Activated CD4-positive, CD25-positive, alpha-beta regulatory T cell treated with anti-CD3 and anti-CD28 coated beads, Interleukin-2, amount 50 U/mL, for 24 hours (primary cell): ENCODE measurements at places on chromosomes 7 and 10.

- no peak for ATAC-seq
These were observed 4.6 kb downstream of the PAPSS2 start for GRCh38 chr10:87664276-87664701.

GRCh38 chr7:10706875-10707493 is 266.7 kb upstream of the PHF14 start:
- no peak for ATAC-seq

- no peak for ATAC-seq
These were observed 43.2 kb downstream of the PNLIPRP3 start for GRCh38 chr10:116470768-116471415.

GRCh38 chr10:60147576-60148265 is 241.4 kb upstream of the CCDC6 start:
- no peak for ATAC-seq

GRCh38 chr7:14748461-14748860 is 154.1 kb downstream of the DGKB start:
- no peak for ATAC-seq

DNA sequence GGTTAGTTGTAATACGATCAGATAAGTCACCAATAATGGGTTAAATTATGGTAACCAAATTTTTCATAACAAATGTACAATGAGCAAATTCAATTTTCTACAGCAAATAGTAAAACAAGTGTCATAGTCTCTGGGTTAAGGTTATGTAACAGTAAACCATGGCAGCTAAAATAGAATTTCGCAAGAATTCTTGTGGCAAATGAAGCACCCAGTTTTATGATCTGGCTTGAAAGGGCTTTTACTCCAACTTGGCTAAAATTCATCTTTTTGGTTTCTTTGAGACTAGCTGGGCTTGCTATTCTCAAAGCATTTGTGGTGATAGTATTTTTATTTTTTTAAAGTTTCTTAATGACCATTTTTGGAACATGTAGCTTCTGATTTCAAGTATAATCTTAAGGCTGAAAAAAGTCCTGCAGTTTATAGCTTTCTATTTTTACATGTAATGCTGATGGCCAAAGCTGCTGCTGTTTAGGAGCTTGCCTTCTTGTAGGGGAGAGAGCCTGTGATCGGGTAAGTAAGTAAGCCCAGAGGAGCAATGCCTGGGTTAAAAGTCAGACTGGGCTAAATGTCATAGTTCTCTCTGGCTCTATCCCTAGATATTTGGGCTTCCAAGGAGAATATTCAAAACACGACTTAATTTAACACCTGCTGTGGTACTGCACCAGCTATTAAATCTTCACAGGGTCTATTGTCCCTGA is 55.5 kb upstream of the SYPL1 start:
- ATAC-seq = no peak

GRCh38 chr10:132291826-132292225 is 15.9 kb downstream of the STK32C start:
- ATAC-seq = no peak

- ATAC-seq = no peak
These were observed 520 bp downstream of the MOSPD3 start for GRCh38 chr7:100612730-100613390.

DNA sequence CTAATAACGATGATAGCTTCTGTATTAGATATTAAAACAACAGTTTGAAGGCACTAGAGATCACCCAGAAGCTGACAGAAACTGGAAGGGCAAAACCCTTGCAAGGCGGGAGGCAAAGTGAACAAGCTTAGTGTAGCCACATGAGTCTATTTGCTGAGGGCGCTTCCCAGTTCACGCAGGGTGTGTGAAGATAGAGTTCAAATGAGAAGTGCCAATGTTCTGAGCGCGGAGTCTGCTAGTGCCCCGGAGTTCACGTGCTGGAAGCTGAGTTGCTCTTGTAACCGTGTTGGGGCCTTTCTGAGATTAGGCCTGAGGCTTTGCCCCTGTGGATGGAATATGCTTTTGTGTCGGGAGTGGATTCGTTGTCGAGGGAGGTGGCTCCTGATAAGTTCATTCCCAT is 16.6 kb upstream of the GTPBP4 start:
- ATAC-seq = no peak

DNA sequence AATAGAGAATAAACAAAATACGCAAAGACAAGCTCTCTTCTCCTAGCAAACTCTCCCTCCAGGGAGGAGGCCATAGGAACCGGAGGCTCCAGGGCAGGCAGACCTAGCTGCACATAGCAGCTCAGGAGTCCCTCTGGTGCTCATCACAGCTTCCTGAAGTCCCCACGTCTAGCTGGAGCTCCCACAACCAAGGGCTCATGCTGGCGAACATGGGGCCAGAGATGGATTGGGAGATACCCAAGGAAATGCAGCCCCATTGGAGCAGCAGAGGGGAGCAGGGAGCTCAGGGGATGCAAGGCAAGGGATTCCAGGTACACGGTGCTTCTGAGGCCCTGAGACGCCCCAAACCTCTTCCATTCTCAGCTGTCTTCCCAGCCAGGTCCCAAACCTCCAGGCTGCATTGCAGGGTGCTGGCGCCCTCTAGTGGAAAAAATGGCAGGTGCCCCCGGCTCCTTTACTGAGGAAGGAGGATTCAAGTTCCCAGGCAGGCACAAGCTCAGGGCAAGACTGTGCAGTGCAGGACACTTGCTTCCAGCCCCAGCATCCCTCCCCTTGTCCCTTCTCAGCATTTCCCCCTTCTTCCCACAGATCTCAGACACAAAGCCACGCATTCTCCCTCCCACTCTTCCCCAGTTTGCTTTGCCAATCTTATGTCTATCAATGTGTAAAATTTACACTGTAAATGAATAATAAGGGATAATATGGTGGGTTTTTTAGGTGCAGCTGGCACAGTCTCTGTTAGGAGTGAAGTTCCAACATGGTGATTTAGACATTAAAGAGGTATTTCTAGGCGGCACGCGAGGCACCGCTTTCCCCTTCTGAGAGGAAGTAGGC is 46.2 kb downstream of the GPAM start:
- ATAC-seq = peak; percentile 42

DNA sequence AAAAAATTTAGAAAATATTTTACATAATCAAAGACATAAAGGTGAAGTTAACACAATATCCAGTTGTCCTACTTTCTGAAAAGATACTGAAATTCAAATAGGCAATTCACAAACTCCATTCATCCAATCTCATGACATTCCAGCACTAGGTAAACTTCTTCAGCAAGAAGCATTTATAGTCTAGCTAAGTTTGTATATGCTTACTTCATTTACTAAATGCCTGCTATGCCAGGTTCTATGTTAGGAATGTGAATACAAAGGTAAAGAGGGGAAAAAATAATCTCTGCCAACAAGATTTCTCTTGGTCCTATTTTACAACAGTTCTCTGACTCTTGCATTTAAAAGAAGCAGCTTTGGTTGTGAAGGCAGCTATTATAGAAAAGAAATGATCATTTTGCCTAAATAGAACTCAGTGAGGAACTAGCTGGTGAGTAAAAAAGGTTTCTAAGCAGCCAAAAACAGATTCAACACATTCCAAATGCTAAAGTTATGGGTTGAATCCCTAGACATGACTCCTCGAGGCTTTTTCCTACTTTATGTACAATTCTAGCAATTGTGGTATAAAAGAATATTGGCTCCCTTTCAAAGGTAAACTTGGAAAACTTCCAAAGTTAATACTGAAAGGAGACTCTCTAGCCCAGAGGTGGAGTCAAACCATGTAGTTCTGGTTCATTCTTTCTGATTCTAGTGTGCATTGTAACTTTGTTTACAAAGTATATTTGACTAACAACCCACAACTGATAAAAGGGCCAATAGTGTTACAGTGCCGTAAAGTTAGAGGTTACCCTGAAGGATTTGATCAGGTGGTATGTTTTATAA is 30.9 kb upstream of the KLHL7 start:
- no peak for ATAC-seq

DNA sequence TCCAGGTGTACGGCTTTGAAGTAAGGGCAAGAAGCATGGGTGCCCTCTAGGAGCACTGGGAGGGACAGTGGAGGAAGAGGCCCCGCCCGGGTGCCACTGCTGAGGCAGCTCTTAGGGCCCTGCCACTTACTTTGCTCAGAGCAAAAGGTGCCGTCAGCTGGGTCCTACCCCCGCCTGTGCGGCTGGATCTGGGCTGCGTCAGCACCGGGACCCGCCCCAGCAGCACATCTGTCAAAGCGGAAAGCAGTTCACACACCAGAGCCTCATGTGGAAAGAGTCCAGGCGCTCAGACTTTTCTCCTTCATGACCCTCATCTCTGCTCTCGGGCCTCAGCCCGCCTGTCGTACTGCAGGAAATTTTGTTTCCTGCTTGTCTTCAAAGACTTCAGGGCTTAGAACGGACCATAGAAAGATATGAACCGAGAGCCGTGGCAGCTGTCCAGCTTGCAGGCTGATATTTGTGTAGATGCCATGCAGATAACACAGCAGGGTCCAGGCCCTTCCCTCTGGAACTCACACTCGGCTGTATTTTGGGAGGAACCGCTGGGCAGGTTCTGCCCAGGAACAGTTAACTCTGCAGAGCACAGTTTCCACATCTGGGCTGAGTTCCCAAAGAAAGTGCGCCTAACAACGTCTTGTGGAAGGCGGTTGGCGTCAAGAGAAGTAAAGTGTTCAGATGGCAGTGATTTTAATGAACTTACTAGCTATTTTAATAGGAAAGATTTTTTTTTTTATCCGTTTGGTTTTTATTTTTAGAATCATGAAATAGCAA is 44.3 kb upstream of the PRKAR1B start:
- no peak for ATAC-seq

DNA sequence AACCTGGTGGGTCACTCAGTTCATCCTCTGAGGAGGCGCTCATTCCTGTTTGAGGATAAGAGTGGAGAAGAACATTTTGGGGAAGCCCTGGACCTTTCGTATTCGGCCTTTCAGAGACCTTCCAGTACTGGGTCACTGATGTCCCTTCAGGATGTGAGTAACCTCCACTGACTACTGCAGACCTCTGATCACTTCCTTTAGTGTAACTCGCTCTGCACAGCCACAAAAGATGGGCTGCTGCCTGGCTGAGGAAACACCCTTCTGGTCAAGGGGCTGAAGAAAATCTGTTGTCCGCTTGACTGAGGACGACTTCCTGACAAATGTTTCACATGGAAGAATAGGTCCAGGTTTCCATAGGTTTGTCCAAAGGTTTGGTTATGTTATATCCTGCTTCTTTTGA is 15.9 kb upstream of the TBXAS1 start:
- ATAC-seq = no peak

GRCh38 chr7:148809856-148810255 is 74.2 kb downstream of the EZH2 start:
- ATAC-seq = no peak

- no peak for ATAC-seq
These were observed 45.1 kb upstream of the OPTN start for GRCh38 chr10:13054844-13055243.

- ATAC-seq = no peak
These were observed 281.6 kb downstream of the AGMO start for GRCh38 chr7:15280078-15280733.

- no peak for ATAC-seq
These were observed 22.5 kb downstream of the ADCY1 start for GRCh38 chr7:45596665-45597095.

GRCh38 chr10:122911889-122912484 is 1.6 kb downstream of the FAM24A start:
- no peak for ATAC-seq

DNA sequence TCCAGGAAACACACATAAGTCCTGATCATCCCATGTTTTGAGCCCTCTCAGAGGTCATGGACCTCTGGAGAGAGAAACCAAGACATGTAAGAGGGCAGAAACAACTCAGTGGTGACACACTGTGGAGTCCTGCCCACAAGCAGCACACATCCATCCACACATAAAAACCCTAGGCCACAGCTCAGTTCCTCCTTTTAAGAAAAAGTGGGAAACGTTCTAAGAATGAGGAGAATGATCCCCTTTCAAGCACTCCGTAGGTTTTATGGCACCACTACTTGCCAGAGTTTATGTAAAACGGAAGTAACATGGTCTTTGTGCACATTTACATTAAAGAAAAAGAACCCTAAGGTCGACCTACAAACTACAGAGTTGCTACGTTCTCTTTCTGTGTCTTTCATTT is 19.9 kb downstream of the ATAD1 start:
- ATAC-seq = no peak

GRCh38 chr7:149620961-149621360 is 123.4 kb upstream of the ZNF746 start:
- ATAC-seq = peak; percentile 66

GRCh38 chr7:89232-90019 is 102.9 kb upstream of the FAM20C start:
- no peak for ATAC-seq

DNA sequence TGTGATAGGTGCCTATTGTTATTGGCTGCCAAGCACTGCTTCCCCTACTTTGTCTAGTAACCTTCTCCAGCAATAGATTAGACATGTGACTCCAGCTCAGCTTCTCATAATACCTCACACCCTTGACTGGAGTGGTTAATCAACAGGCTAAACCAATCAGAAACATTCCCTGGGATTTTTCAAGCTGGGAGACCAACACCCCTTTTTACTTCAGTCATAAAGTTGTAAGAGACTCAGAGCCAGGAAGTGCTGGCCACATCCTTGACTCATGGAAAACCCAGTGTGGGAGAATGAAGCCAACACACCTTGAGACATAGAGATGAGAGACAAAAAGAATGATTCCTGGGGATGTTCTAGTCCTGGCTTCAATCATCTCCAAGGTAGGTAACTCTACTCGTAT is 62.6 kb upstream of the HECTD2 start:
- no peak for ATAC-seq

DNA sequence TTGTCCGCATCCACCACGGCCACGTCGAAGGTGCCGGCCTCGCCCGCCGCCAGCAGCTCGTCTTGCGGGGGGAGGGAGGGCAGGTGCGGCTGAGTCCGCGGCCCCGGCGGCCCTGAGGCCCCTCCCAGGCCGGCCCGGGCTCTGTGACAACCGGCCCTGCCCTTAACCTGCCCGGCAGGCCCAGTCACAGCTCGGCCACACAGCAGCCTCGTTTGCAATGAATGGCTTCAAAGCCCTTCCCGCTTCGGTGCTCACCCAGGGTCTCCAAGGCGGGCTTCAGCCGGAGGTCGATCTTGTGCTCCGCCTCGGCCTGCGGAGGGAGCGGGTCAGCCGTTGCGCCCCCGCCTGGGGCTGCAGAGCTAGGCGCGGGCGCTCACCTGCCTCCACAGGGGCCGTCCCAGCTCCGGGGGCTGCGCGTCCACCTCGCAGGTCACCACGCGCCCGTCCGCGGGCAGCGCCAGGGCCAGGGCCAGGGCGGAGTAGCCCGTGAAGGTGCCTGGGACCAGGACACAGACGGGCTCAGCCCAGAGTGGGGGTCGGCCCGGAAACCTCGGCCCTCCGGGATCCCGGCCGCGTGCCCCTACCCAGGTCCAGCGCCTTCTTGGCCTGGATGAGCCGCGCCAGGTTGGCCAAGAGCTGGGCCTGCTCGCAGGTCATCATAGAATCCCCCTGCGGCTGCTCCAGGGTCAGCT is 928 bp downstream of the COMTD1 start:
- ATAC-seq = no peak

- ATAC-seq = no peak
These were observed 36.5 kb upstream of the TNKS2 start for GRCh38 chr10:91761721-91762120.
